ENCODE measurements at places on chromosomes 1 and 21.

GRCh38 chr21:46385846-46386733 is 62.1 kb downstream of the PCNT start:
- no peak for DNase-seq

- no peak for DNase-seq
Observed at GRCh38 chr1:36440044-36440443, 10.2 kb downstream of the OSCP1 start.

- DNase-seq = no peak
Observed at GRCh38 chr1:74343216-74343615, 108.0 kb downstream of the TNNI3K start.

- DNase-seq = no peak
Observed at GRCh38 chr1:36123356-36123755, 1.7 kb downstream of the COL8A2 start.

- no peak for DNase-seq
Observed at GRCh38 chr1:206579747-206580437, 32.4 kb downstream of the EIF2D start.

GRCh38 chr21:41573902-41574690 is 66.1 kb upstream of the TMPRSS2 start:
- no peak for DNase-seq

GRCh38 chr1:11561740-11562139 is 82.8 kb downstream of the DISP3 start:
- no peak for DNase-seq

DNA sequence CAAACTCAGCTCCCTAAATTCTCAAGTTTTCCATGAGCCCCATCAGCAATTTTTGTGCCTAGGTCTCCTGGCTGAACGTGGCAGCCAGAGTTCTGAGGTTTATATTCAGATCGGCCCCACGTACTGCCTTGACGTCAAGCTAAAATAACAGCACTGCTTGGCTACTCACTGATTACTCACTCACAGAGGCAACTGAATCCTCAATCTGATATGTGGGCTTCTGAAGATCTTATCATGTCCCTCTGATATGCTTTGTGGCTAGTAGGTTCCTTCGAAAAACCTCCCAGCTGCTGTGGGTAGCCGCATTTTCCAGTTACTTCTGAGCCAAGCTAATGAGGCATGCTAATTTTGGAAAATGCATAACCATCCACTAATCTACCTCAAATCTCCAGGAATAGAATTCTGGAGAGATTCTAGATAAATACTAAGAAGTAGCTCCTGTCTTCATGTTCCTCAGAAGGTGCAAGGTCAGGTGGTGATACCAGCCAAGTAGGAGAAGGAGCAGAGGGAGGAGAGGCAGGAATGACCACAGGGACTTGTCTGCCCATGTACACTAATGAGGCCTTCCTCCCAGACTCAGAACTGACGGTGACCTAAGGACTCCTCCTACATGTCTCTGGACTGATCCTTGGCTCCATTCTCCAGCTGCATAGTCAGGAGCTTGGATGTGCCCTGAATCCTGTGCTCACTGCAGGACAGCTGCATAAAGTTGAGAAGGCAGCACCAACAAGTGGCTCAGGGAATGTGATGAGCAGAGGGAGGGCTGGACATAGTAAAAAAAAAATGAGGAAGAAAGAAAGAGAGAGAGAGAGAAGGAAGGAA is 263.7 kb downstream of the TNR start:
- no peak for DNase-seq
